H54 (cell line): ENCODE measurements at places on chromosomes 3 and 15.
A peak's percentile ranks its signal among the peaks of the same experiment; 100 is the strongest.

GRCh38 chr3:116298151-116298550 is 147.1 kb downstream of the LSAMP start:
- no peak for DNase-seq

DNA sequence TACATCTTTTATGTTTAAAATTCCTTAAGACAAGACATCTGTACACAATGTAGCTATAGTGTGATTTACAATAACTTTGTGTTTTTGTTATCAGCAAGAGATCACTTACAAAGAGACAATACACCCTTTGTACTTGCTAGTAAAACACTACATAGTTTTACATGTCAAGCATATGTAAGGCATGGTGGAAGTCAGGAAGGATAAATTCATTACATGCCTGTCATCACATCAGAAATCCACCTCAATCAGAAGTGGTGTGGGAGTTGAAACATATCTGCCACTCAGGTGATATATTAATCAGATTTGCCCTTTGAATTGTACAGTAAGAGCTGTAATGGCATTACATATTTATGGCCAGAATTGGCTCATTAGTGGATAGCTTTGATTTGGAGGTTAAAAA is 95.5 kb downstream of the MBNL1 start:
- no peak for DNase-seq

DNA sequence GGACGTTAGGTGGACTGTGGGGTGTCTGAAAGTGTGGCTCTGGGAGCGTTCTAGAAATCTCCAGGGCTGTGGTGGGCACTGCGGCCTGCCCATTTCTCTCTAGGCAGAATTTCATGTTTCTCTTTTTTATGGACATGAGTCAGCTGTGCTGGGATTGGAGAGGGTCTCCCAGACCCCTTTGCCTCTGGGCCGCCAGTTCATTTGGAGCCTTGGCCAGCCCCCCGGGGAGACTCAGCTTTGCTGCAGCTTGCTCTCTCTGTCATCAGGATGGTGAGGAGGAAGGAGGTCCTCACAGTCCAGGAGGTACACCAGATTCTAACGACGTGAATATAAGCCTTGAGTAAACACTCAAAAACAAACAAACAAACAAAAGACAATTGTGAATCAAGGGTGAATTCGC is 149.6 kb upstream of the RGMA start:
- DNase-seq: no peak

GRCh38 chr3:10194328-10195071 is 29.8 kb downstream of the IRAK2 start:
- DNase-seq: no peak

GRCh38 chr15:60932051-60932915 is 296.8 kb downstream of the RORA start:
- DNase-seq: peak; percentile 73

DNA sequence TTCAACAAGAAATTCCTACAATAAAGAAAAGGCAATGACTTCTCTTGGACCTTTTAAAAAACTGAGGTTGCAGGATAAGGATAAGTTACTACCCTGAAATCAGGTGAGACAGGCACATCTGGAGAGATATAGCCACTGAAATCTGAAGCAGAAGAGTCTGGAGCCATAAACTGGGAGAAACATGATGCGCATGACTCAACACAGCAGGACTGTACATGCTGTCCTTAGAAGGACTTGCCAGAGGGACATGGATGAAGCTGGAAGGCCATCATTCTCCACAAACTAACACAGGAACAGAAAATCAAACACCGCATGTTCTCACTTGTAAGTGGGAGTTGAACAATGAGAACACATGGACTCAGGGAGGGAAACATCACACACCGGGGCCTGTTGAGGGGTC is 1020.2 kb downstream of the AGBL1 start:
- no peak for DNase-seq
